Left hindlimb (tissue), 1 donor: ENCODE measurements at places on chromosomes 11 and 22.

- DNase-seq: no peak
Observed at GRCh38 chr11:74370123-74370522, 28.1 kb downstream of the PGM2L1 start.

DNA sequence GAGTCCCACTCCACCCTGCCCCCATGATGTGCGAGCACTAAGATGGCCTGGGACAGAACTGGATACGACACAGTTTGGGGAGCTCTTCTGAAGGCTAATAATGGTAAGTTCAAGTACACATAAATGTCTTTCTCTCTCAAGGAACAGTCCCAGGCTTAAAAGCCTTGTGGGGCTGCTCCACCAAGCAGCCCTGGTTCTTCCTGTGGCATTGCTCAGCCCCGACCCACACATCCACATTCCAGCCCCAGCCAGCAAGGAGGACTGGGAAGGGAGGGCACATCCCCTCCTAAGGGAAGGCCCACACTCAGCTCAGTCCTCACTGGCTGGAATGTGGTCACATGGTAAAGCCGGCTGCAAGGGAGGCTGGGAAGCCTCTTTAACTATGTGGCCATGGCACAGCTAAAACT, 13.3 kb upstream of the MB start:
- no peak for DNase-seq

GRCh38 chr11:12329797-12330196, 47.6 kb upstream of the PARVA start:
- no peak for DNase-seq

DNA sequence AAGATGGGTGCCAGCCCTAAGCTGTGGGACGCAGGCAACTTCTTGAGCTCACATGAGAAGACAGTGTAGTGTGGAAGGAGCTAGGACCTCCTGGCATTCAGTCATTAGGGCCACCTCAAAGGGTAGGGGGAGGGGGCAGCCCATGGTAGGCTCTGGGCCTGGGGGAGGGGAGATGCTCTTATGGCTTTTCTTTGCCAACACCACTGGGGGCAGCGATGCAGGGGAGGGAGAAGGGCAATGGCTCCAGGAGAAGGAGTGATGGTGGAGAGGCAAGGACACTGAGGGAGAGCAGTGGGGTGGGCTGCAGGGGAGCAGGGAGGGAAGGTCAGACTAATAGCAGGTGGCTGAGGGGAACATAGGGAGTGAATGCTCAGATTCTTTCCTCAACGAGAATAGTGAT, 63.3 kb upstream of the SUSD2 start:
- no peak for DNase-seq

- no peak for DNase-seq
Observed at GRCh38 chr11:104663190-104664140, 234.8 kb downstream of the CASP12 start.

DNA sequence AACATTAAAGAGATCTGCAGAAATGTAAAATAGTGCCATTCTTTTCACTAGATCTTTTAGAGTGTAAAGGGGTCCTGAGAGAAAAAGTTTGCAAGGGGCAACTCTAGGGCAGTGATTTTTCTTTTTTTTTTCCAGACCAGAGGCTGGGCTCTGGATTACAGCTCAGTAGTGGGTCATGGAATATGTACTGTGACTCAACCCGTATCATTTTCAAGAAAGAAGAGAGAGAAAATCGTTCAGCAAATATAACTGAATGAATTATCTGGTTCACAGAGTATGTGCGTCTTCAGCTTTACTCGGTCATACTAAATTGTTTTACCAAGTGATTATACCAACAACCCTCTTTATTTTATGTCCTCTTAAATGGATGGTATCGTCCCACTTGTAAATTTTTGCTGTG, 3.8 kb downstream of the CEP57 start:
- no peak for DNase-seq

DNA sequence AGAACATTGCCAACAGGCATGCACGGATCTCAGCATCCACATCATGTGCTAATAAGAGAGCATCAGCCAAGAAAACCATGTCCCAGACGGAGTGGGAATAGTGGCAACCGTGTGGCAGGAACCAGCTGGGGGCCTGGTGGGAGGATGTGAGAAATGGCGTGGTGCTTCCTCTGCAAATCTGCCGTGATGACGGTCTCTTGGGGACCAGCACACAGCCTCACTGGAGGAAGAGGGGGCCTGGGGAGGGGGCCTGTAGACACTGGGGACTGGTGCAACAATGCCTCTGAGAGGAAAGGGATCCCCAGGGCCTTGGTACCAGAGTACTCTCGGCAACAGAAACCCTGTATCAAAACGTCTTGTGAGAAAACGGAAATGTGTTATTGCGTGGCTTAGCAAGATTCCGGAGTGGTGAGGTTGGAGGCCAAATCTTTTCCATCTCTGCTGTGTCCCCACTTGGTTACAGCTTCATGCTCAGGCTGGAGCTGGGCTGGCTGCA, 154.3 kb upstream of the TBCEL start:
- no peak for DNase-seq

DNA sequence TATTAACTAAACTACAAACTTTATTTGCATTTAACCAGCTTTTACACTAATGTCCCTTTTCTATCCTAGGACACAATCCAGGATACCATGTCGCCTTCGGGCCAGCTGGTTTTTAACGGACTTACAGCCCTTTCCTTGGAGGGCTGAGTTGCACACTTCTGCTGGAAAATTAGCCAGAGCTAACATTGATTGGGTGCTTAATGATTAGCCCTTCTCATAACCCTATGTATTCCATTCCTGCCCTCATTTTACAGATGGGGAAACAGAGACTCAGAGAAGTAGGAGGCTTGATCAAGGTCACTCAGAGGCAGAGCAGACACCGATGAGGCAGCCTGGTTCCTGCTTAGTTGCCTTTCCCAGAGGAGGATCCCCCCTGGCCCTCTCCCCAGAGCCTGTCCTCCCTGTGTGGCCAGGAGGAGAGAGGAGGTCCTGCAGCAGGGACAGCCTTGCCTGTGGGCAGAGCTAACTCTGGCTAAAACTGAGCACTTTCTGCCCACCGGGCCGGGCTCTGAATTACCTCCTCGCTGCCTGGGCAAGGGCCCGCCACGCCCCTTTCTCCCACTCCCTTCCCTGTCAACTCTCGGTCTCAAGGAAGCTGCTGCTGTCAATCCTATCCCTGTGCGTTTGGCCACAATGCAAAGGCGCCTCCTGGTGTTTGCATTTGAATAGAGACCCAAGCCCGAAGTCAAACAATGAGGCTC, 59.6 kb upstream of the PAX6 start:
- peak; percentile 59 for DNase-seq

- no peak for DNase-seq
Observed at GRCh38 chr11:133386262-133386661, 146.0 kb downstream of the OPCML start.

- DNase-seq: no peak
Observed at GRCh38 chr11:1109918-1110705, 35.4 kb downstream of the MUC2 start.

GRCh38 chr11:116909245-116909644, 71.8 kb upstream of the APOA1 start:
- no peak for DNase-seq

- no peak for DNase-seq
Observed at GRCh38 chr11:41879214-41879613, 419.8 kb upstream of the LRRC4C start.

DNA sequence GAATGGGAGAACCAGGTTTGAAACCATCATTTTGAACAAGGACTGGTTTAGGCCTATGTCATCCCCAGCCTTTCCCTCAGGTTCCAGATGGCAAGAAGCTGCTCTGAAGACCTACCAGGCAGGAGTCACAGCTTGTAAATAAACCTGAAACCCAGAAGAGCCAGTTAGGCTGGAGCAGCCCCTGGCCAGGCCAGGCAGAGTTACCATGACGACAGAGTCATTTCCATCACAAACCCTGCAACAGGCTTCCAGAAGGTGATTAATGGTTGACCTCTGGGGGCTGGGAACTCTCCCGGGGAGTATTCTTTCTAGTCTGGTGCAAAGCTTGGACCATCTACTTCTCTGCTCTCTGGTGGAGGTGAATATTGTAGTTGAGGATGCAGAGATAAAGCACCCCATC, 164.1 kb upstream of the NCAM1 start:
- DNase-seq: no peak

DNA sequence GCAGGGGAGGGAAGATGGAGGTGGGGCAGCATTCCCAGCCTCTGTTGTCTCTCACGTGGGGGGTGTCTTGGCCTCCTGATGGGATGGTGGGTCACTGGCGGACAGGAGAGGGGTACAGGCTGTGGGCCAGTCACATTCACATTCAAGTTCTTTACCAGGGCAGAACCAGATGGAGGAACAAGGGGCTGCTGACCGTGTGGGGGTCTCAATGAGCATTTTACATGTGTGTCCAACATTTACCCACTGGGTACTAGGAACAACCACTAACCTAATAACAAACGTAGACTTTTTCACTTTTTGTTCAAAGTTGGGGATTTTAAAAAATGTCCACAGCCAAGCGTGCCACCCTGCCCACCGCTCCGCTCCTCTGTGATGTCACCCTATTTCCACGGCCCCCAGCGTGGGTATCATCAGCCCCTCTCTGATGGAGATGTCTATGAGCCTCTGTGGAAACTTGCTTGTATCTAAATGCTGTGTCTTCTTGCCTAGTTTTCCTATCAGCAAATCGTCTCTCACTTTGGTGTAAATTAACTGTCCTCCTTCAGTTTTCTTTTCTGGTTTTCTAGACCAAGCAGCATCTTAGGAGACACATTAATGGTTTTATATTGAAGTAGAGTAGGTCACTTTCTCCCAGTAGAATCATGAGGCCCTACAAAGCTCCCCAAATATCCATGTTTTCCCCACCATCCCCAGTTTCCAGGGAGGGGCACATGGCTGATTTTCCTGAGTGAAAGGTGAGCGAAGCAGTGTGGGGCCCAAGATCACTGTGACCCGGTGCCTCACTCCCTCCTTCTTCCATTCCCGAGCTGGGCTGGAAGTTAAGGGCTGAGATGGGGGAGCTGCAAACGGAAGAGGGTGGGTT, 936.7 kb downstream of the BRD1 start:
- no peak for DNase-seq

DNA sequence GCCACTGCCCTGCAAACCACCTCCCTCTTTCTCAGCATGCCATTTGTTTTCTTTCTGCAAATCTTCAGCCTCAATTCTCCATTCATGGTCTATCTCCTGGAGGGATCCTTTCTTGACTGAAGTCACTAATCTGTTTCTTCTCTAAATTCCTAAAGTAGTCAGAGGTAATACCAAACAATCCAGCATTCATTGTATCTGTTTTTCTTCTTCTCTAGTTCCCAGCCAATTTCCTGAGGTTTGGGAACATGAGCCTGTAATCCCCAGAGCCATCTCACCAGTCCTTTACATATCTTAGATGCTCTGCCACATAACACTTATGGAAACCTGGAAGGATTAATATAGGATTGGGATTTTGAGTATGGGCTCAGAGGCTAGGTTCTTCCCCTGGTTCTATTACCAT, 86.5 kb downstream of the MICAL2 start:
- no peak for DNase-seq

- no peak for DNase-seq
Observed at GRCh38 chr11:104432526-104432925, 268.6 kb upstream of the PDGFD start.

DNA sequence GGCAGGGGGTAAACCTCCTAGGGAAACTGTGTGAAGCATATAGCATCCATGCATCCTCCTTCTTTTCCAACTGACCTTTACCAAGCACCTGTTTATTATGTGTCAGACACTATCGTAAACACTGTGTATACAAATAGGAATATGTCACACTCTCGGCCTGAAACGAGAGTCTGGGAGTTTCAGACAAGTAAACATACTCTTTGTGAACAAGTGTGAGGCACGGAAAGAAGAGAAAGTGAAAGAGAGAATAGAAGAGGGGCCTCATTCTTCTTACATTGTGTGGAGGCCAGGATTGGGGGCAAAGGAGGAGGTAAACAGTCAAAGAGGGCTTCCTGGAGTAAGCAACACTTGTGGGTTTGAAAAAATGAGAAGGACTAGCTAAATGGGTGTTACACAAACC, 16.4 kb downstream of the CSNK2A3 start:
- no peak for DNase-seq

GRCh38 chr11:8091721-8092120, 10.7 kb downstream of the TUB start:
- no peak for DNase-seq

GRCh38 chr11:29019960-29020683, 911.9 kb downstream of the METTL15 start:
- no peak for DNase-seq

GRCh38 chr11:73653996-73654395, 7.6 kb downstream of the PLEKHB1 start:
- DNase-seq: no peak

DNA sequence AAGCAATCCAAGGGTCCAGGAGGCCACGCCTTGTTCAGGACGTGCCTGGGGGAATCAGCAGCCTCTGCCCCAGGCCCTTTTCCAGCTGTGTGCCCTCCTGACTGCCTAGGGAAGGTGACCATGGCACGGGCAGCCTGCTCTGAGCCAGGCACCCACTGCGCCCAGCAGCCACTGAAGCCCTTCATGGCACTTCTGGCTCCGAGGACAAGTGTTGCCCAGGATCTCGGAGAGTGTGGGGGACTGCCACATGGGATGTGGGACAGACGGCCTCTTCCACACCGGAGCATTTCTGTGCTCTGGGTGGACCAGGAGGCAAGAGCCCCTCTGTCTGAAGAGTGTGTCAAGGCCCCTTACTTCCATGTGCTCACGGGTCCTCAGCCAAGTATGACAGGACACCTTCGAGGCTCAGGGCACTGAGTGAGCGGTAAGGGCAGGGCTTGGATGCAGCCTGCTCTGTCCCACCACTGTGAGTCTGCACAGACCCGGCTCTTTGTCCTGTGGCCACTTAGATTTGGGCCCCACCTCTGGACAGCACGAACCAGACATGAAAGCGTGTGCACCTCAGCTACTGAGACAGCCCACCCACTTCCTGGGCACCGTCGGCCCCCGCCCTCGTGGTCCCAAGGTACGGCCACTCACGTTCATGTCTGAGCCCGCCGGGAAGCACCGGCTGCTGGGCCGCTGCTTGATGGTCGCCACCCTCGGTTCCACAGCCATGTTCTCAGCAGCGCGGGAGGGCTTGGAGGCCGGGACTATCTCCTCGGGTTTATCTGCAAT, 93.6 kb downstream of the CTTN start:
- DNase-seq: no peak

- no peak for DNase-seq
Observed at GRCh38 chr11:131880316-131880715, 509.9 kb downstream of the NTM start.

DNA sequence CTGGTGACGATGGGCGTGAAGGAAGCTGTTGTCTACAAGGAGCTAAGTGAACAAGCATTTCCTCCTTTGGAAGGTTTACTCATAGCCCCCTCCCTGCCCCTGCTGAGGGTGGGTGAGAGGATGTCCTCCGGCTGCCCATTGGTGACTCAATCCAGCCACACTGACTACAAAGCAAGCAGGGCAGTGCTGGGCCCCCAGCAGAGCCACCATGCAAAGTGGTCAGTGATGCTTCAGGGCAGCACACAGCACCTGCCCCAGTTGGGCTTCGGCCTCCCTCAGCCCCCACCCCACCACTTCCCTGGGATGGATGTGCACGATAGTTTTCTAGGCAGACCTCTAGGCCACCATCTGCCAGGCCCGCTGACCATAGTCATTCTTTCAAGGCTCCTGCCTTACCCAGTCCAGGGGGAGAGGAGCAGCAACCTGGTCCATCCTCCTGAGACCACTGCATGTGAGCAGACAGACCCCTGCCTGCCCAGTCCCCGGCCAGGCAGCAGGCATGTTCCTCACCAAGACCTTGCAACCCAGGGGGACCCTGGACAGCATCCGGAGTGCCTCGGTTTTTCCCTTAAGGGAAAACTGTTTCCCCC, 125.1 kb downstream of the BCR start:
- no peak for DNase-seq

- DNase-seq: no peak
Observed at GRCh38 chr22:25172153-25172552, 27.5 kb upstream of the CRYBB3 start.
